Fibroblast of mammary gland (primary cell): ENCODE measurements at places on chromosomes 4 and X.

GRCh38 chrX:151875270-151876026, 37.2 kb upstream of the MAGEA4 start:
- DNase-seq, result no peak

- DNase-seq, result no peak
Measured at GRCh38 chr4:3517731-3518510, 14.3 kb downstream of the LRPAP1 start.

GRCh38 chr4:47198791-47199190, 167.4 kb downstream of the GABRB1 start:
- DNase-seq, result no peak

DNA sequence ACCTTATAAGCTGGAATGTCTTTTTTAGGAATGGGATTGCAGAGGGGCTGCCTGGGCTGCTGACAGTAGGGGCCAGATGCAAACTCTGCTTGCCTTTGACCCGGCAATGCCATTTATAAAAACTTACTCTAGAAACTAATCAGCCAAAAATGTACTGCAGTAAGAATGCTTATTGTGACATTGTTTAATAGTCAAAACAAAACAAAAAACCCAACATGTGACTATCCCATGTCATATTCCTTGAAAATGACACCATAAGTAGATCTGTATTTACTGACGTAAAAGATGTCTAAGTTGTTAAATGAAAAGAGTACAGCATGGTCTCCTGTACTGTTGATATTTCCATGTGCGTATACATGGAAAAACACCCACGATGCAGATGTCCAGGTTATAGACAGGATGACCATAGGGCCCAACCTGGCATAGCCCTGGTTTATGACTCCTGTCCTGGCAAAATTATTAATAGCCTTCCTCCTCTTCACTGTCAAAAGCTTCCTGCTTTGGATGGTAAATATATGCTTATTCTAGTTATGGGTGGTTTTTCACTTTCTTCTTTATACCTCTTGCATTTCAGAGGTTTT, 138.9 kb downstream of the PTTG2 start:
- DNase-seq, result peak; percentile 42

GRCh38 chrX:37800717-37801116, 20.9 kb downstream of the CYBB start:
- DNase-seq, result no peak

DNA sequence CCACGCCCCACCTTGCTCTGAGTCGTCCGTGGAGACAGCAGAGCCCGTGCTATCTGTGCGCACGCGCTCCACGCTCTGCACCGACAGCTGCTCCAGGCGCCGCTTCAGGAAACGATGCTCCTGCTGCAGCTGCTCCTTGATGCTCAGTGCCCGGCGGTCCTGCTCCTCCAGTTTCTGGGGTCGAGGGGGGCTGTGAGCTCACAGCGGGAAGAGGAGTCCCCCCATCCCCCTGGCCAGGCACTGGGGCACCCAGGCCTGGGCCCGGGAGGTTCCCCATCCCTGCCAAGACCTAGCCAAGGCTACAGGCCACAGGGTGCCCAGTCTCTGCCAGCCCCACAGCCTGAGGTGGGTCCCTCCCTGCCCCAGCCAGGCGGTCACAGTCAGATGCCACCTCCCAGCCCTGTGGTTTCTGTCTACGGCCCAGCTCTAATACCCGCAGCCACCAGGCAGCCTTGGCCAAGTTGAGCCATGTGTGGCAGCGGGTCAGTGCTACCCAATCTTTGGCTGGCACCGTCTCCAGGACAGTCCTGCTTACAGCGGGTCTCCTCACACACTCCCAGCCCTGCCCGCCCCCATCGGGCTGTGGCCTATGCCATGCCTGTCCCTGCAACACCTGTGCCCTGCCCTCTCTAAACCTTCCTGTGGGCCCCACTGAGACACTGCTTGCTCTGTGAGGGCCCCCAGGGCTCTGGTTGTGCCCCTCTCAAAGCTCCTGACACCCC, 9.3 kb upstream of the HAUS3 start:
- no peak for DNase-seq

- no peak for DNase-seq
Measured at GRCh38 chr4:43496188-43496587, 603.7 kb downstream of the GRXCR1 start.

DNA sequence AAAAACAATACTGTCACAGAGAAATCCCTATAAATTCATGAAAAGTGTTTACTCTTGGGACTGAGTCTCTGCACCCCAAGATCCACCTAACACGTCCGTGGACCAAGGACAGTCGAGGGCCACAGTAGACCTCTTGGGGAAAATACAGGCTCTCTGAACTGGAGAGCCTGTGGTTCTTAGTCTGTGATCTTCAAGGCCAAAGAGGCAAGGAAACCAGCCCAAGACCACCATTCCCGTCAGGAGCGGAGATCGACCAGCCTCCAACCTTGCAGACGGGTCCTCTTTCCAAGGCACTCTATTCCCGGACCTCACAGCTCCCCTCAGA, 1.6 kb upstream of the APBB2 start:
- DNase-seq, result no peak

- DNase-seq, result peak; percentile 62
Measured at GRCh38 chrX:105650986-105651385, 171.4 kb upstream of the NRK start.

DNA sequence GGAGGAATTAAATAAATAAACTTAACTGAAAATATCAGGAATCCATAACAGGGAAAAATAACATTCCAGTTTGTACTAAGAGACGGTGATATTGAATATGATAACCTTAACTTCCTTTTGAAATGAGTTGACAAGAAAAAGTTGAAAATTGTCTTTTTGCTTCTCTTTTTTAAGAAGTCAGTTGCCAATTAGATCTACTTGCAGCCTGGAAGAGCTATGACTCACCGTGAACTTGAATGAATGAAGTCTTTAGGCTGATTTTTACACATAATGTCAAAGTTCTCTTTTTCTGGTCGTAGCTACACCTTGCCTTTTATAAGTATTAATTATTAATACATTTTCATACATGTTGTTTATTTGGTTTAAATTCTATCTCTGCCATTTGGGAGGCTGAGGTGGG, 94.4 kb upstream of the HPGD start:
- DNase-seq, result no peak
